ENCODE measurements at places on chromosomes 13 and 19.
A peak's percentile ranks its signal among the peaks of the same experiment; 100 is the strongest.

DNA sequence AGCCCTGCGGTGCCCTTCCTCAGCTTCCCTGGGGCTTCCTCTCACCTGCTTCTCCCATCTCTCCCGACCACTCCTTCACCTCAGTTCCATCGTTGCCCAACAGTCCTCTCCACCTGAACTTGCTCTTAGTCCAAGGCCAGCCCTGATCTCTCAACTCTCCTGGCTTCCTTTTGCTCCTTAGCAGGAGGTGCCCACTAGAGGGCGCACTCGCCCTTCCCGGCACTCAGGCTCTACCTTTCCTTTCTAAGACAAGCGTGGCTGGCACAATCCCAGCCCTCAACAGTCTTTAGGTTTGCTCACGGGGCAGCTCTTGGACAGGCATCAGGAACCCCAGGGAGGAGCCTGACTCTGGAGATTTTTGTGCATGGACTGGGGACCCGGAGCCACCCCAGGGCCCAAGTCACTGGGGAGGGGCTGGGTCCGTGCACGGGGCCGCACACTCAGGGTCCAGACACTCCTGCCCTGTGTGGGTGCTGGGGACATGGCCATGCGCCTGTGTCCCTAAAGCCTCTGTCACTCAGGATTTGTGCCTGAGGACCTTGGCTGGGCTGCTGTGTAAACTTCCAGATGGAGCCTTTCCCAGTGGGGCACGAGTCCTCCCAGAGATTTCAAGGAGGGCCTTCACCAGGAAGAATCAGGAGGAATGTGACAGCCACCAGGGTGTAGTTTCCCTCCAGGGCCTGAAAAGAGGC is 12.1 kb upstream of the CEACAM8 start:
- DNase-seq: peak; percentile 6

DNA sequence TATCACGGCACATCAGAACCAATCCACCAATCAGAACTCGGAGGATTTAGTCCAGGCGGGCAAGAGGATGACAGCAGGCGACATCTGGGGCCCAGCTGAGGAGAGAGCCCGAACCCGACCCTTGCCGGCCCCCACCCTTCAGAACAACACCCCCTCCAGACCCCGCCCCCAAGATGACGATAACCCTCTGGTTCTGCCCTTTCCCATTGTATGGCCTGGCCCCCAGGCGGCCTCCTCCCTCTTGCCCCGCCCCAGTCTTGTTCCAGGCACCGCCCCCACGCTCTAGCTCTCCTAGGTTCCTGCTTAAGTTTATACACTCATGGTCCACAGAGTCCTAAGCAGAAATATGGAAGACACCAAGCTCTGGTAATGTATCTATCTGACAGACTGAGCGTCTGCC is 2.8 kb upstream of the ZNF83 start:
- no peak for DNase-seq

DNA sequence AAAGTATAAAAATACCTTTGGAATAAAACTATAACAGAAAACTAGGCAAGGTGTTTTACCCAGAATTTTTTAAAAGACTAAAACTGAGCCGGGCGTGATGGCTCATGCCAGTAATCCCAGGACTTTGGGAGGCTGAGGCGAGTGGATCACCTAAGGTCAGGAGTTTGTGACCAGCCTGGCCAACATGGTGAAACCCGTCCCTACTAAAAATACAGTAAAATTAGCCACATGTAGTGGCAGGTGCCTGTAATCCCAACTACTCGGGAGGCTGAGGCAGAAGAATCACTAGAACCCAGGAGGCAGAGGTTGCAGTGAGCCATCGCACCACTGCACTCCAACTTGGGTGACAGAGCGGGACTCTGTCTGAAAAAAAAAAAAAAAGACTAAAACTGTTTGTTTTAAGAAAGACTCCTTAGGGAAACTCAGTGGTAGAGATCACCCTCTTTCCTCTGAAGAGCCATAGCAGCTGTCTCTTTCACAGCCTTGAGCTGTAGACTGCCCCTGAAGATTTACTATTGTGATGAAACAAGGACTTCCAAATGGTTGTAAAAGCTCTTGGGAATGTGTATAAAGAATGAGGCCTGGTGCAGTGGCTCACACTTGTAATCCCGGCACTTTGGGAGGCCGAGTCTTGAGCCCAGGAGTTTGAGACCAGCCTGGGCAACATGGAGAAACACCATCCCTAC is 14.7 kb upstream of the KCTD4 start:
- DNase-seq: peak; percentile 30

DNA sequence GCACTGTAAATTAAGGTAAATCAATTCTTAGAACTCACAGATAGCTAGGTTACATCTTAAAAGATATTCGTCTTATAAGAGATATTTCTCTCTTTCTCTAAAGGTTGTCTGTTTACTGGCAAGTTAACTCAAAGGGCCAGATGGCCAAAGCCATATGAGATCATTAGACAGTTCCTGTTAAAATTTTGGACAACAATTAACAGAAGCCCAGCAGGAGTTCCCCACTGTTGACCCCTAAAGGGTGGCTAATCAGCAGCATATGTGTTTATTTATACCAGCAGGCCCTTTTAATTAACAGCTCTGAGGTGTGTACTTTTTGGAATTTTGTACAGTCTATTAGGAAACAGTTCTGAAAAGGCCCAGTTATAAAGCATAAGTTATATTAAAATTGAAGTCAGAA is 245.8 kb downstream of the LIG4 start:
- DNase-seq: no peak

DNA sequence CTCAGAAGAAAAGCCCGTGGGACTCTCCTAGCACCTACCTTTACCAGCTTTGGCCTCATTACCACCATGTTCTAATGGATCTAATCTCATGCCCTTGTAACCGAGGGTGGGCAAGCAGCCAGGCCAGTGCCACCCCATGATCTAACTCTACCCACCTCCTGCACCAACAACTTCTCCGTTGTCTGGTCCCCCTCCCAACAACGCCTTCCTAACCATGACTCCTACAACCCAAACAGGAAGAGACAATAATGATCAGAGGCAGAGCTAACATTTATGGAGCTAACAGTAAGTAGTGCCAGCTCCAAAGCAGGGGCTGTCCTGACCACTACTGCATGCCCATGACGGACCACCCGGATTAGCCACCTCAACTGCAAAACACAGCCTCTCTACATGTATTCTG is 3.5 kb downstream of the USP12 start:
- DNase-seq: no peak

GRCh38 chr19:34126966-34127365 is 45.3 kb upstream of the LSM14A start:
- DNase-seq: no peak

- DNase-seq: no peak
These were observed 9.5 kb downstream of the ARRDC2 start for GRCh38 chr19:18017275-18018083.

- no peak for DNase-seq
These were observed 319.3 kb downstream of the TDRD3 start for GRCh38 chr13:60716313-60716712.

DNA sequence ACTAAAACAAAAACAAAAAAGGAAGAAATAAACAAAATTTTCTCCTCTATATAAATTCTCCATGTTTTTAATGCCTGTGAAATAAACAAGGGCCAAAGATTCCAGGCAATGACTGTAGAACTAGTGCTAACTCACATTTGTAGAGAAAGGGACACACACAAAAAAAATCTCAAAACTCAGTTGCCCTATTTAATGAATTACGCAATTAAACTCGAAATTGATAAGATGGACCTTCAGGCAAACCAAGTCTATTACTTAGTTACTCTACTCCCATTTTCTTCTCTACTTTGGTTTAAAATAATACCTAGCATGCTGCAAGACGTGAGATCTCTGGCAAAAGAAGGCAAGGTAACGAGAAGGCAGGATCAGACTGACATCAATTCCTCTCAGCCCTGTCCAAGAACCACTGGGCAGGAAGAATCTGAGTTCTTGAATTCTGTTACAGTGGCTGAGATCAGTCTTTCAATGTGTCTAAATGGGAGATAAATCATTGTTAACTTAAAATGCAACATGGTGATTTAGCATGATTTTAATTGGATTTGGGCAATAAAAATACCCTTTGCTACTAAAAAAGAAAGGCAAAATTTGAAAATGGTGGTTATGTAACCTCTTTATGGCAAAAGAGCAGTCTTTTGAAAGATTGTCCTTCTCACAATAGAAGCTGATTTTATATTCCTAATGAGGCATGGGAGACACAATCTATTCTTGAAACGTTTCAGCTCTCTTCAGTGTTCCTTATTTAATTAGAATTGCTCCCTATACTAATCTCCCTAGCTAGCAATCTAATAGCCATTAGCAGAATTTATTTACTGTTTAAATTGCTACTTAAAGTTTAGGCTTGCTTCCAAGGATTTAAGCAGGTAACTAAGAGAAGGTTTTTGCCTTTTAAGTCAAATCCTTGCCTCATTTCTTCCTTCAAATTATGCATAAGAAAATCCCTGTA is 25.9 kb downstream of the SPRY2 start:
- DNase-seq: no peak
